ENCODE measurements at places on chromosomes 2 and 18.

- DNase-seq: no peak
Measured at GRCh38 chr2:214019973-214020345, 390.9 kb upstream of the VWC2L start.

- no peak for DNase-seq
Measured at GRCh38 chr18:53375621-53376020, 848.8 kb downstream of the MBD2 start.

DNA sequence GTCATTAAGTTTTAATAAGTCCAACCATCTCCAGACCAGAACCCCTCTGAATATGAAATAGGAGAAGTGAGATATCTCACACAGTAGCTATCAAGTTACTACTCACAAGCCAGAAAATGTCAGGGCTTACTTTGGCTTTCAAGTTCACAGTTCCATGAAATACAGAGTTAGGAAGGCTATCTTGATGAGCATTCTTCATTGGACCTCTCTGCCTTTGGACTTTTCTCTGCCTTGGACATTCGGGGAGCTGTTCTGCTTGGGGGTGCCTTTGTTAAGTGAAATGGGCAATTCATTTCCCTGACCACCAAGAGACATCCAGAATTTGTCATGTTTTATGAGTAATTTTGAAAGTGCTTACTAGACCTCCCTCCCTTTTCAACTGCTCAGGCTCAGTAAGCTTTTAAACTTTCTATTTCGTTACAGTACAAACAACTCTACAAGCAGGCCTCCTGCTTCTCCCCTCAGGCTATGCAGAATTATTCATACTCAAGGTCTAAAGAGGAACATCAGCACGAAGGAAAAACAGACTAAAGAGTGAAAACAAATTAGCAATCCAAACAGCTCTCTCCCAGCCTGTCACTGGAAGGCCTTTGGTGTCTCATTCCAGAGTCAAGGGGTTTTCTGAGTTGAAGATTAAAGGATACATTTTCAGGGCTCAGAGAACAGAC is 95.3 kb downstream of the MREG start:
- DNase-seq: no peak

DNA sequence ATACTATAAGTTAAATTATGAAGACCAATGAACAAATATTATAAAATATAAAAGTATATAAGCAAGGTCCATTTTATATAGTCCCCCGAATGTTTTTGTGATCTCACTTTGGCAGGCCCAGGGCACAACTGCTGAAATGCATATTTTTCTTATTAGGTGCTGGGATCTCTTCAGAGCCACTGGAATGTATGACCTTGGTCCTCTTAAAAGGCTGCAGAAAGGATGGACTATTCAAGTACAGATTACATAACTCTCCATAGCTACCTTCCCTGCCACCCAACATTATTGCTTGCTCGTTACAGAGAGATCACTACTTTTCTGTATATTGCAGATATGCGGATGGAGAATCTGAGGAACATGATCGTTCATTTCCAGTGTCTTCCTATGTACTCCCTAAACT is 925.6 kb upstream of the CELF4 start:
- no peak for DNase-seq

DNA sequence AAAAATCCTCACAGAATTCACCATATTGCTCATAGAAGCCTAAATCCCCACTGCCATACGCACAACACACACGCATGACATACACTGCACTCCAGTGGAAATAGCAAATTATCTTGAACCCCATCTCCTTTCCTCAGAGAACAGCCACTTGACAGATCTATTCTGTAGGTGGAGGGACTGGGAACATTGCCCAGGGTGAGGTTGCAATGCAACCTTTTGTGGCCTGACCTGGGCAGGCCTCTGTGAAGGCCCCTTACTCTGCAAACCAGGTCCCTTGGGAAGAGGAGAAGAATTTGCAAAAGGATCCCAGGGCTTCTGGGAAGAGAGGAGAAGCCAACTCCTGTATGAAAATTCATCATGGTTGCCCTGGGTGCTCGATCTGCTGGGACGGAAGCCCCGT is 51.9 kb downstream of the SDC1 start:
- no peak for DNase-seq

DNA sequence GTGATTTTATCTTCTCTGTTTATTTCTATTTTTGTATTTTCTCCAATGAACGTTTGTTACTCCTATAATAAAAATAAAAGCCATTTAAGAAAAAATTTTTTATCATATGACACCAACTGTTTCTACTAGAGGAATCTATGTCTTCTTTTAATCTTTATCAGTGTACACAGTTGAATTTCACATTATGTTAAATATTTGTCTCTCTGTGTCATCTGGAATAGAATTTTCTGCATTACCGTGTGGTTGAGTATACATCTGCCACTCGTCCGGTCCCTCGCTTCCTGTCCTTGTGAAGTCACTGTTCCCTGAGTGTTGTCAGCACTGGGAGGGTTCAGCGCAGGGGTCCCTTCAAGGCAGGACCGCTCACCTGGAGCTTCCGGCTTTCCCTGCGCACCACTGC is 99.2 kb downstream of the LDLRAD4 start:
- DNase-seq: no peak

DNA sequence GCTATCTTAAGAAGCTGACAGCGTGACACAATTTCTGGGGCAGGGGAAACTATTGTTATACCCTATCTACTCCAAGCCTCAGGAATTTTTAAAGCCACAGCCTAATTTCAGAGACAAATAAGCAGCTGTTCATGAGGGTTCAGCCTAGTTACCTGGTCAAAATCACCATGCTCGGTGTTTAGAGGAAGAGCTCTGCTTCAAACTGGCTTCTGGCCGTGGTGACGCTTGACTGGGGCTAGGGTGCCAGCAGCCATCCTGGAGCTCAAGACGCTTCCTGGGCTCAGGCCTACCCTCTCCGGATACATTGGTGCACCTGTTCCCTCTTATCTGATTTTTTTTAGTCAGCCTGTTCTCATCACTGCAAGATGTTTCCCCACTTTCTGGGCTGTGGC is 41.7 kb downstream of the FRZB start:
- no peak for DNase-seq

DNA sequence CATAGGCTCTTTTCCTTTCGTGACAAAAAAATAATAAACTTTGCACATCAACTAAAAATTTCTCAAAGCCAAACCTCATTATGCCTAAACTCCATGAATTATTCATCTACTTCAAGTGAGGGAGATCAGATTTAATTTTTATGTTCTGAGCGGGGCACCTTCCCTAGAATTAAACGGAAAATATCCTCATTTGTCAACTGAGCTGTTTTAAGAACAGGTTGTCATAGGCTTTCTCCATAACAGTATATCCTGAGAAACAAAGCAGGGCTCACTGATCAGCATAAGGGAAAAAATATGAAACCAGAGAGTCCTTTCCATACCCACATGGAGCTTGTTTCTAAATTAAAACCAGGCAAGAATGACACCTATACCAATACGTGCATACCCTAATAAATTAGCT is 131.5 kb upstream of the CHAC2 start:
- DNase-seq: no peak

GRCh38 chr2:78535395-78535794 is 490.1 kb upstream of the REG3G start:
- DNase-seq: no peak

GRCh38 chr2:101388232-101388631 is 929 bp upstream of the CREG2 start:
- no peak for DNase-seq

- no peak for DNase-seq
Measured at GRCh38 chr2:27489118-27489497, 435 bp downstream of the IFT172 start.

GRCh38 chr2:127985735-127986134 is 42.1 kb downstream of the SAP130 start:
- no peak for DNase-seq

DNA sequence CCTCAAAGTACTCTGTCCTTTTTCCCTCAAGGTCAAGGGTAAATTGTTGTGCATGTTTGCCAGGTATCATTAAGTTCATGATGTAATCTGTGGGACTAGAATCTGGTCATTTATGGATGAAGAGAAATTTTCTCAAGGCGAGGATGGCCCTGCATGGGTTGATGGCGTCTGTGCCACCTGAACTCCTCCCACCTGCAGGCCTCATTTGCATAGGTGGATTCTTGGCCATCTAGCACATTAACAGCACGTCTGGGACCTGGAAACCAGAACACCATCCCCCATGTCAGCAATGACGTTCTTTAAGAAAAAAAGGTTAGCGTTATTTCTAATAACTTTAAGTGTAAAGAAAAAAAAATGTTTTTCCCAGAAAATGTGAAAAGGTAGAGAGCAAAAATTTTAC is 145.8 kb downstream of the ESCO1 start:
- DNase-seq: no peak

GRCh38 chr2:15840148-15840547 is 100.2 kb upstream of the MYCN start:
- no peak for DNase-seq
